Stimulated activated CD4-positive, alpha-beta T cell treated with anti-CD3 and anti-CD28 coated beads, Interleukin-1b, Interleukin-23, amount 100 ng/mL, for 24 hours (primary cell): ENCODE measurements at places on chromosomes 16 and 17.

- DNase-seq = no peak
Measured at GRCh38 chr16:351804-352520, 561 bp downstream of the AXIN1 start.

DNA sequence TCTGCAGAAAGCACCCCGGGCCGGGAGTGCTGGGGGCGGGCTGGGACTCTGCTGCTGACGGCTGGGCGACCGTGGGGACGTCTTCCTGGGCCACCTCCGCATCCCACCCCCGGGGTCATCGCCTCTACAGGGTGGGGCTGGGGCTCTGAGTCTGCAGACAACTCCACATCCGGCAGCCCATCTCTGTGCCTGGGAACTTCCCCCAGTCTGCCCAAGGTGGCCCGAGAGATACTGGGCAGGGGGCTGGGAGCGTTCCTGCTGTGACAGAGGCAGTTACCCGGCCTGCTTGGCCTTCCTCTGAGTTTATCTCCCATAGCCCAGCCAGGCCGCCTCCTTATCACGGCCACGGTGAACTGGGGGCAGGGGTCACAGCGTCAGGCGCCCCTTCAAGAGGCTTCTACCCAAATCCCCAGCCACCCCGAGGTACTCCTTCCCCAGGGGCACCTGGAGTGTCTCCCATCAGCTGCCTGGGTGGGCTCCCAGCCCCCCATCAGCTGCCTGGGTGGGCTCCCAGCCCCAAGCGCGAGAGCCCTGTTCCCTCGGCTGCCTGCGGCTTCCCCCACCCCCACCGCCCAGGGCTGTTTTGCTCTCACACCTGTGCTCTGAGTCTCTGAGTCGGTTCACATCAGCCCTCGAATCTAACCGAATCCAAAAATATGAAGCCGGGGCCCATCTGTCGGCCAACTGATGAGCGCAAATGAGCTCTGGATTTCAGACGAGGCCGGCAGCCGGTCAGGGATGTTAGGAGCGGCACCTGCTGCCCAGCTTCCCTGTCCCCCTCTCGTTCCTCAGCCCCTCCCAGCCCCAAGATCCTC is 15.6 kb upstream of the CBFA2T3 start:
- no peak for DNase-seq

DNA sequence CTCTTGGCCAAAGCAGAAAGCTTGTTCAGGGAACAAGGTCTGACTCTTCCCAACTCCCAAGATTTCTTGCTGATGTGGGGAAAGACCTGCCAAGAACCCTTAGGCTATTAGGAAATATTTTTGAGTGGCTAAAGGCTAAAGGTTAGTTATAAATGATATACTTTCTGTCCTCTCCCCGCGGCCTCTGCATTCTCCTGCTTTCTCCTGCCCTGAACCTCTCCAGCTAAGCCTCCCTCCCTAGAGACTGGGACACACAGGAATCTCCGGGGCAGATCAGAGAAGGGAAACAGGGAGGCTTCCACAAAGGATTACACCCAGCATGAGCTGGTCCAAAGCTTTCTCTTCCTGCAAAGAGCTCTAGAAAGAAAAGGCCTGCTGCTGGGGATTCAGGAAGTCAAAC is 2.3 kb downstream of the SLC43A2 start:
- no peak for DNase-seq

- DNase-seq = peak; percentile 27
Measured at GRCh38 chr16:79334127-79334526, 266.4 kb downstream of the MAF start.

DNA sequence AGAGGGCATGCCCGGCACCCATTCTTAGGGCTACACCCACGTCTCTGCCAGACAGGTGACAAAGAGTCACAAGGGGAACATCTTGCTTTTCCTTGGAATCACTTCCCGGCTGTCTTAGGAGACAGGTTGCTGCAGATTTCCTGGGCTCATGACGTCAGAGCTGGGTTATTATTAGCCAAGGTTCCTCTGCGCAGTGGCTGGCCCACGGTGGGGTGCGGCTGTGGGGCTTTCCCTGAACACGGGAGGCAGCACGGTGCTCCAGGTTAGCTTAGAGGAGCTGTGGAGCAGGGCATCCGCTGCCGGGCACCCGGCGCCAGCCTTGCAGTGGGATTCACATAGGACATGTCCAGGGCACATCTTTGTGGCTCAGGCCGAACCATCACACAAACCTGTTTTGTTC is 118.0 kb upstream of the PLCG2 start:
- DNase-seq = no peak
